ENCODE measurements at places on chromosomes 16 and 17. TPM values are rescaled to one million over a fixed set of nuclear protein-coding genes. Genes with fewer than 3 reads are reported as not detected.
A peak's percentile ranks its signal among the peaks of the same experiment; 100 is the strongest.

- peak; percentile 60 for DNase-seq
Measured at GRCh38 chr17:50686494-50687199, 21.1 kb downstream of the ANKRD40 start.

GRCh38 chr16:13586051-13586450 lies 333.9 kb upstream of the ERCC4 start:
- no peak for DNase-seq

DNA sequence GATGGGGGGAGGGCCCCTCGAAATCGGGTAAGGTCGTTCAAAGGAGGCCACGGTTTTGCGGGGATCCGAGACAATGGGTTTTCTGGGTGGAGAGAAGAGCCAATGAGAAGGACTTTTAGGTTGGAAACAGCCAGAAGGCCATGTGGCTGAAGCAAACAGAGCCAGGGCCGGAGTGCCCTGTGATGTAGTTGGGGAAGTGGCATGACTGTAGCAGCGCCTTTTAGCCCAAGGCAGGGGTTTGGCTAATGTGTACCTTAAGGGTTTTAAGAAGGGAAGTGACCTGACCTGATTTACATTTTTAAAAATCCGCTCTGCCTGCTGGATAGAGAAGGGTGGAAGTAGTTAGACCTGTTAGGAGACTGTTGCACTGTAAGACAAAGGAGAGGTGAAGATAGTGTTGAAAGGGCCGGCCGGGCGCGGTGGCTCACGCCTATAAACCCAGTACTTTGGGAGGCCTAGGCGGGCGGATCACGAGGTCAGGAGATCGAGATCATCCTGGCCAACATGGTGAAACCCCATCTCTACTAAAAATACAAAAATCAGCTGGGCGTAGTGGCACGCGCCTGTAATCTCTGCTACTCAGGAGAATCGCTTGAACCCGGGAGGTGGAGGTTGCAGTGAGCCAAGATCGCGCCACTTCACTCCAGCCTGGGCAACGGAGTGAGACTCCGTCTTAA lies 1.0 kb downstream of the LYRM1 start:
- peak; percentile 87 for DNase-seq

- no peak for DNase-seq
Measured at GRCh38 chr17:72987166-72987565, 105.3 kb downstream of the SLC39A11 start.

DNA sequence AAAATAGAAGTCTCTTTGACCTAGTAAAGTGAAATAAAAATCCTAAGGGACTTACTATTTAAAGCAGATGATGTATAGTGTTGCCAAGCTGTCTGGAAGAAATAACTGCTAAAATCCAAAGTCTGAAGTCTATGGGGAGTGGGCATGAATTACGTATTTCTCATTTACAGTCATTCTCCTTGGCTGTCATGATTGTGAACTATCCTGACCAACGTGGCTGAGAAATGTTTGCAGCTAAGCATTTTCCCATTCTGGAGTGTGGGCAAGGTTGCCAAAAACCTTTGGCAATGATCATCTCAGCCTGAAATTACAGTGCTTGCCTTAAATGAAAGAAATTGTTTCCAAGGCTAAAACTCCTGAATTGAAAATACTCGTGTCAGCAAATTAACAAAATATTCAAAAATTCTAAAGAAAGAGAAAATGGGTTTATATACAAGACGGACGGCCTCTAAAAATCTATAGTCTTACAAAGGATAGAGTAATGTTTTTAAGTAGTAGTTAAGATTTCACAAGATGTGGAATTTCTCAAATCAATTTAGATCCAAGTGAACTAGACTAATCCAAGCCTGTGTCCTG lies 77.0 kb downstream of the CACNG1 start:
- no peak for DNase-seq

DNA sequence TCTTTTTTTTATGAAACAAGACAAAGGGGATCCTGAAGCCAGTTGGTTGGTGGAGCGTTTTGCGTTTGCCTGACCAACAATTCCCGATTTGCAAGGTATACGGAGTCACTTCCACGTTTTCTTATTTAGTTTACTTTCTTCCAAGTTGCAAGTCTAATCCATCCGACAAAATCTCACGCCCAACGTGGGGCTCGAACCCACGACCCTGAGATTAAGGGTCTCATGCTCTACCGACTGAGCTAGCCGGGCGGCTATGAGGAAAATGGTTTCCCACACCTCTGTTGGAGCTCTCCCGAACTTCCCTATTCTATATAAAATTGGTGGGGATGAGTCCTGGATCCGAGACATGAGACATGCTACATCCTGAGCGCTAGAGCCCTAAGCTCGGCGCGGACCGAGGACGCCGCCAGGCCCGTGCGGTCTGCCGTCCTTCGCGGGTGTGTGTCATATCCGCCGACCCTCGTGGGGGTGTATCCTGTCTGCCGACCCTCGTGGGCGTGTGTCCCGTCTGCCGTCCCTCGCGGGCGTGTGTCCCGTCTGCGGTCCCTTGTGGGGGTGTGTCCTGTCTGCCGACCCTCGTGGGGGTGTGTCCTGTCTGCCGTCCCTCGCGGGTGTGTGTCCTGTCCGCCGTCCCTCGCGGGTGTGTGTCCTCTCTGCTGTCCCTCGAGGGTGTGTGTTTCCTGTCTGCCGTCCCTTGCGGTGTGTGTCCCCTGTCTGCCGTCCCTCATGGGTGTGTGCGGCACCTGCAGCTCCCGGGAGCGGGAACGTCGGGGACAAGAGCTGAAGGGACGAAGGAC lies 22.6 kb downstream of the ZNF213 start:
- DNase-seq = peak; percentile 84

DNA sequence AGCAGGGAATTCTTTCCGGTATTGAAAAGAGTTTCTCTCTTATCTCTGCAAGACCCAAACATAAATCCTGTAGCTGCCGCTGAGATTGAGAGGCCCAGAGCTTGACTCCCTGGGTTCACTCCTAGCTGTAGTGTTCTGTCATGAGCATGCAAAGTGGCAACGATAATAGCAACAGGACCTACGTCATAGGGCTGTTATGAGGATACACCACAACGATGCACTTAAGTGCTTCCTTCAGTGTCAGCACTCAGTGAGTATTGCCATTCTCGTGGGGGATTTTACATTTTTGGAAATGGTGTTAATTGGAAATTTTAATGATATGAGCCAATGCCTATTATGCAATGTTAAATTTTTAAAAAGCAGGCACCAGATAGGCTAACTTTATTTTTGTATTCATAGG lies 199.8 kb downstream of the CYLD start:
- DNase-seq = no peak

DNA sequence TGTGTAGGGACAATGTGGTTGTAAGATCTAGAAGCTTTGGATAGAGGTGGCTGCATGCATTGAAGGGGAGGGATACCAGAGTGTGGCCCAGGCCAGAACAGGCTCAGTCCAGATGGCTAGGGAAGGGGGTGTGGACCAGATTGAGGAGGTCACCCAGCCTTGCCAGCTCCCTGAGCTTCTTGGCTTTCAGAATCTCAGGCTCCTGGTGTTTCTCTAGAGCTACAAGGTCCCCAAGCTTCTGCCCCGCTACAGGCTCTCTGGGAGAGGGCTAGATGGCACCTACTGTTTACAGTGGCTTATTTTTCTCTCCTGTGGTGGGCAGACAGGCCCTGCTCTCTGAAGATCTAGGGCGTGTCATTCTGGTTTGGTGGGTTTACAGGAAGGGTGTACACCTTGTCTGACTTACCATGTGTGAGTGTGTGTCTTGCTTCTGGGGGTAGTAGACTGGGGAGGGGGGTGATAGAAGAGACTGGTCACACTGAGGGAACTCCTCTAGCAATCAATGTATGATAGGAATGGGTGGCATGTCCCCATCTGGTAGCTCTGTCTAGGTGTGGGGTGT lies 1.1 kb downstream of the RARA start:
- no peak for DNase-seq

- no peak for DNase-seq
Measured at GRCh38 chr17:71023249-71024030, 854.1 kb downstream of the KCNJ2 start.

DNA sequence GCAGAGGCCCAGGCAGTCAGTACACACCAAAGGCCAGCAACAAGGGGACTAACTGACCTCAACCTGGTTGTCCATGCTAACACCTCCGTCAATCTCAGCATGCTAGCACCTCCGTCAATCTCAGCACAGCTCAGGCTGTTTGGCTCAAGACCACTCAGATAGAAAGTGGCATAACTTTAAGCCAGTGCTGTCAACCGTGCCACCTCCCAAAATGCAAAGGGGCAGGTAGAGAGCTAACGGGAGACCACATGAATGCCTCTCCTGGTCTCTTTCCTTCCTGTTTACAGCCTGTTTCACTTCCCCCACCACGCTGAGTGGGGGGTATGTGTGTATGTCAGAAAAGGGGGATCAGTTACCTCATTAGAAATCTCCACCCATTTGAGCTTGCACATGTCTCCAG lies 3.3 kb downstream of the UBTF start:
- no peak for DNase-seq

GRCh38 chr16:54930005-54930868 lies at the start of gene IRX5:
TSS of gene IRX5 (plus strand) at chr16:54930865. CDS start at chr16:54931199, 334 bp downstream.
- DNase-seq = peak; percentile 79

- DNase-seq = peak; percentile 90
Measured at GRCh38 chr17:69812240-69812837, 262.7 kb upstream of the KCNJ16 start.

RHBDL1 gene
- 18.1 TPM for total RNA-seq

CLEC19A gene
- 0.41 TPM for total RNA-seq

TMEM100 gene
- not detected for total RNA-seq

PPY gene
- not detected for total RNA-seq

TMEM114 gene
- total RNA-seq = not detected

NPIPA8 gene
- 0.50 TPM for total RNA-seq

FBXO39 gene
- not detected for total RNA-seq

TM4SF5 gene
- not detected for total RNA-seq

CIBAR2 gene
- not detected for total RNA-seq
